ENCODE measurements at places on chromosomes 6 and 20.
A peak's percentile ranks its signal among the peaks of the same experiment; 100 is the strongest.

DNA sequence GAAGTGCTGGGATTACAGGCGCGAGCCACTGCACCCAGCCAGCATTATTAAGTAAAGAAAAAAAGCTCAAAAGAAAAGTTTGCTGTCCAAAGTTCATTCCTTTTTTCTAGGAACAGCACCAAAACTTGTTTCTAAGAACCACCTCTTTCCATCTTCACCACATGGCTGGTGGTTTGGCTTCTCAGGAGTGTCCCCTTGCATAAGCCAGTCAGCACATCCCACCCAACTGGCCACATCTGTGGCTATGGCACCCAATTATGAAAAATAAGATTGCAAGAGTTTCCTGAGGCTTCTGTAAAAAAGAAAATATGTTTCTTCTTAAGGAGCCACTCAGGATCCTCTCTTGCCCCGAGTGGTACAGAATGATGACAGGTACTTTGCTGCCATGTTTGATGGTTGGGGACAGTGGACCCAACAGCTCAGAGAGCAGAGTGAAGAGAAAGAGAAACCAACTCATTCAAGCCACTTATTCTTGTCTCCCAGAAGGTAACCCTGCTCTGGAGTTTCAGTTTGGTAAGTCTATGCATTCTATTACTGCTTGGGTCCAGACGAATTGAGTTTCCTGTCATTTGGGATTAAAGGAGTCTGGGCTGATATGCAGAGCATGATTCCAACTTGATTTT is 65.3 kb downstream of the PSMB1 start:
- no peak for DNase-seq

- DNase-seq: no peak
These were observed 14.0 kb upstream of the RUNX2 start for GRCh38 chr6:45314146-45314545.

DNA sequence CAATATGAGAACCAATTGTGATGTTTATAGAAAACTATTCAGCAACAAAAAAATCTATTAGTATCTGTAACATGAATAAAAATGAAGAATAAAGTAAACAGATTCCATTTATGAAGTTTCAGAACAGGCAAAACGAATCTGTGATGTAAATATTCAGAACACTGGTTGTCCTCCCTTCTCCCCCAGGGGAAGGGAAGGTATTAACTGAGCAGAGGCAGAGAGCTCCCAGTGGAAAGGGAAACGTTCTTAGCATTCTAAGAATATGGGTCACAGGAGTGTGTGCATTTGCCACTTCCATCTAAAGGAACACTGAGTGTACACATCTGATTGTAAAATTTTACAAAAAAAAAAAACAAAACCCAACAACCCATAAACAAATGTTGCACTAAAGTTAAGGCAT is 23.1 kb downstream of the SPAG4 start:
- DNase-seq: no peak

DNA sequence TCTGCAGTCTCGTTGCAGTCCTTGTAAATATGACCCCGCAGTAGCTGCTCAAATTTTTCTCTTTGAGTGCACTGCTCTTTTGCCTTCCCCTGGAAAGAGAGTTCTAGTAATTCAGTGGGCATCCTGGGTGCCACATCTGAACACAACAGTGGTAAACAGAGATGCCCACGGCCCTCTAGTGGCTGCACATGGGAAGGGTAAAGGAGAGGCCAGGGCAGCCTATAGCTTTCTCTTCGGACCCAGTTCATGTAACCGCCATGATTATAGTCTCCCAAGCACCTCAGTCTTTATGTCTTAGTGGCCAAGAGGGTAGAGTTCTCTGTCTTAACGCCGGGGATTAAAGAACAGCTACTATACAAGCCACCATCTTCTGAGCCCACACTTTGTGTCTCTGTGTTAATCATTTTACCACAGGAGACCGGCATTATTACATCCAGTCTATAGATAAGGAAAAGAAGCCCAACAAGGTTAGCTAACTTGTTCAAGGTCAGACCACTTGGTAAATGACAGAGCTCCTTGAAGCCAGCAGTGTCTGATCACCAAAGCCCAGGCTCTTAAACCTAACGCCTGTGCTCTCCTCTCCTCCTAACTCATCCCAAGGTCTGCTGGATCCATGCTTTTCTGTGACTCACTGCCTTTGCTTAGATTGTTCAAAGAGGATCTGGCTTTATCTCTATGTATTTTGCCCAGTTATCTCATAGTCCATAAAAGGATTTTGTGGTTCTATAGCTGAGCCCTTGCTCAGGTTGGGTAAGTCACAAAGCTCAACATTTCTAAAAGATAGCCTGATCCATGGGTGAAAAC is 81.8 kb downstream of the ISM1 start:
- DNase-seq: peak; percentile 39

All from suppressor macrophage treated with lipopolysaccharide for 4 hours (primary cell).